ENCODE measurements at places on chromosomes 7 and 10. TPM values are rescaled to one million over a fixed set of nuclear protein-coding genes. Genes with fewer than 3 reads are reported as not detected.

MALRD1 gene
- total RNA-seq: 0.75 TPM

CACNB2 gene
- 1.5 TPM for total RNA-seq

MRPS24 gene
- 294 TPM for total RNA-seq

FOXP2 gene
- 7.2 TPM for total RNA-seq

- DNase-seq: no peak
Observed at GRCh38 chr10:57506414-57507094, 761.1 kb downstream of the IPMK start.

- no peak for DNase-seq
Observed at GRCh38 chr7:157774495-157774894, 437.7 kb downstream of the DNAJB6 start.

GRCh38 chr10:5282137-5282536 is 82.6 kb upstream of the UCN3 start:
- DNase-seq: no peak

- no peak for DNase-seq
Observed at GRCh38 chr7:142805350-142806021, 34.7 kb downstream of the PRSS2 start.

DNA sequence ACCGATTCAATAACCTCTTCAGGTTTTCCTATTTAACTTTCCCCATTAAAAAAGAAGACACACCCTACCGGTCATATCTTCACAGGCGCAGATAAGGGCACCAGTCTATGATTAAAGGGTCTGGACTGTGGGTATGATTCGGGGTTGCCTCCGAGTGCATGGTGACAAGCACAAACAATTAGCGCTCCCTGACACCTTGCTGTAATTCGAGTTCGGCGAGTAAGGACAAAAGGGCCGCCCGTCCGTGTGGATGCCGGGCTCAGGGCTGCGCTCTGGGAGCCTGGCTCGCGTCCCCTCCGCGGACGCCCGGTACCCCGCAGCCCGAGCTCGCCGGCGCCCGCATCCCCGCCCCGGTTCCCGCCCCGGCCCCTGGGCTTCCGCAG is 111.9 kb upstream of the RHEB start:
- no peak for DNase-seq

DNA sequence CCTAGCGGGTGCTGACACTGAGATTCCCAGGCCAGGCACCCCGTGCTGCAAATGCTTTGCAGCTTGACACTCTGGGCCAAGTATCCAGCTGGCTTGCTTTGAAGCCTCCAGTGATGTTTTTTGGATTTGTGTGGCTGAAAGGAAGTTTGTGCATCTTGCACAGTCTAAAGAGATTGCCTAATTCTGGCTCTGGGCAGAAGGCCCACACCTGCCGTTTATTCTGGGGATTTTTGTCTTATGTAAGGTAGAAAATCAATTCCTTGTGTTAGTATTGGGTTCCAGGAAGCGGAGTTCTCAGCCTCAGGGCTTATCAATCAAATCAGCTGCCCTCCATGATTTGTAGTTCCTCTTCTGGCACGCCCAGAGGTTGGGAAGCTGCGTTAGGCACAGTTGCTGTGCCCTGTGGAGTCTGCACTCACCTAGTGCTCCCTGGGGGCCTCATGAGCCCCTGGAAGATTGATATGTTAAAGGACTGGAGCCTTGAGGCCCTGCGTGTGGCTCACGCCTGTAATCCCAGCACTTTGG is 8.4 kb upstream of the PURB start:
- DNase-seq: no peak

DNA sequence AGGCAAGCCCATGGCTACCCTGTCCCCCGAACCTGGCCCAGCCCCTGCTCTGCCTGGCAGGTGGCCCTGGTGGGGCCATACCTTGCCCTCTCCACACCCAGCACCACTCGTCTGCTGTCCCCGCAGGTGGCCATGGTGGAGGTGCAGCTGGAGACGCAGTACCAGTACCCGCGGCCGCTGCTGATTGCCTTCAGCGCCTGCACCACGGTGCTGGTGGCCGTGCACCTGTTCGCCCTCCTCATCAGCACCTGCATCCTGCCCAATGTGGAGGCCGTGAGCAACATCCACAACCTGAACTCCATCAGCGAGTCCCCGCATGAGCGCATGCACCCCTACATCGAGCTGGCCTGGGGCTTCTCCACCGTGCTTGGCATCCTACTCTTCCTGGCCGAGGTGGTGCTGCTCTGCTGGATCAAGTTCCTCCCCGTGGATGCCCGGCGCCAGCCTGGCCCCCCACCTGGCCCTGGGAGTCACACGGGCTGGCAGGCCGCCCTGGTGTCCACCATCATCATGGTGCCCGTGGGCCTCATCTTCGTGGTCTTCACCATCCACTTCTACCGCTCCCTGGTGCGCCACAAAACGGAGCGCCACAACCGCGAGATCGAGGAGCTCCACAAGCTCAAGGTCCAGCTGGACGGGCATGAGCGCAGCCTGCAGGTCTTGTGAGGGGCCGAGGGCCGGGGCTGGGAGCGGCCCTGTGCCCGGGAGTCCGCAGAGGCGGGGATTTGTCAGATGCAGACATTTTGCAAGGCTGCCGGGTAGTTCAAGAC is 13.2 kb downstream of the ORAI2 start:
- DNase-seq: no peak

- DNase-seq: no peak
Observed at GRCh38 chr10:71368643-71369042, 28.1 kb upstream of the CDH23 start.

GRCh38 chr10:28801247-28801646 is 123.9 kb downstream of the BAMBI start:
- DNase-seq: no peak

- DNase-seq: no peak
Observed at GRCh38 chr7:24192053-24192452, 91.9 kb upstream of the NPY start.

DNA sequence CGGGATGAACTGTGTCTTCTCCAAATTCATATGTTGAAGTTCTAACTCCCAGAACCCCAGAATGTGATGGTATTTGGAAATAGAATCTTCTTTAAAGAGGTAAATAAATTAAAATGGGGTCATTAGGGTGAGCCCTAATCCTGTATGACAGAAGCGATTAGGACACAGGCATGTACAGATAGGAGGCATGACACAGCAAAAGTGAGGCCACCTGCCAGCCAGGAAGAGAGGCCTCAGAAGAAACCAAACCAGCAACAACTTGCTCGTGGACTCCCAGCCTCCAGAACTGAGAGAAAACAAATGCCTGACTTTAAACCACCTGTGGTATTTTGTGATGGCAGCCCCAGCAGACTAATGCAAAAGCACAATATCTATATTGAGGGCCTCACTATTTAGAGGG is 214.3 kb downstream of the NEBL start:
- DNase-seq: no peak

DNA sequence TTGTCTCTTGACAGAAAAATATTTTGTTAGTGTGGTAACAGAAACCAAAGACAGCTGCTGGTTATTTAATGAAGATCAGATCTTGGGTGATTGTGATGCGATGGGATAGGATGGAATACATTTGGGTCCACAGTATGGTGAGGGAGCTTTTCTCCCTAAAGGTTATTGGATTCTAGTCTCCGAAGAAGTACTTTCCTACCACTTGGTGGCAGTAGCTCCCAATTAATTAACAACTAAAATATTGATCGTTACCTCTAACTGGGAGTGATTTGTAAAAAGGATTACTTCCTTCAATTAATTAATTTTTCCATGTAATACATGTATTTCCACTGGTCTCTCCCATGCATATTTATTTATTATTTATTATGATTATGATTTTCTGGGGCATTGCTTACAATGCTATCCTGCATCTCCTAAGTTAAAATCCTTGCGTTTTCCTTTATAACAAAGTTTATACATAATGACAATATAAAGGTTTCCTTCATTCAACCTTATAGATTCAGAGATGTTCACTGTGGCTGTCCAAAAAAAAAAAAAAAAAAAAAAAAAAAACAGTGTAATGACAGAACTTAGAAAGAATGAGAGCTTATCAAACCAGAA is 25.6 kb downstream of the TMEM196 start:
- no peak for DNase-seq

GRCh38 chr7:83143107-83143506 is 19.6 kb downstream of the PCLO start:
- DNase-seq: no peak

GRCh38 chr7:22216832-22217475 is 140.0 kb downstream of the RAPGEF5 start:
- DNase-seq: no peak

- no peak for DNase-seq
Observed at GRCh38 chr7:57638666-57639065, 188.7 kb downstream of the ZNF716 start.
